Choroid plexus epithelial cell (primary cell): ENCODE measurements at places on chromosomes 7 and 10.
A peak's percentile ranks its signal among the peaks of the same experiment; 100 is the strongest.

DNA sequence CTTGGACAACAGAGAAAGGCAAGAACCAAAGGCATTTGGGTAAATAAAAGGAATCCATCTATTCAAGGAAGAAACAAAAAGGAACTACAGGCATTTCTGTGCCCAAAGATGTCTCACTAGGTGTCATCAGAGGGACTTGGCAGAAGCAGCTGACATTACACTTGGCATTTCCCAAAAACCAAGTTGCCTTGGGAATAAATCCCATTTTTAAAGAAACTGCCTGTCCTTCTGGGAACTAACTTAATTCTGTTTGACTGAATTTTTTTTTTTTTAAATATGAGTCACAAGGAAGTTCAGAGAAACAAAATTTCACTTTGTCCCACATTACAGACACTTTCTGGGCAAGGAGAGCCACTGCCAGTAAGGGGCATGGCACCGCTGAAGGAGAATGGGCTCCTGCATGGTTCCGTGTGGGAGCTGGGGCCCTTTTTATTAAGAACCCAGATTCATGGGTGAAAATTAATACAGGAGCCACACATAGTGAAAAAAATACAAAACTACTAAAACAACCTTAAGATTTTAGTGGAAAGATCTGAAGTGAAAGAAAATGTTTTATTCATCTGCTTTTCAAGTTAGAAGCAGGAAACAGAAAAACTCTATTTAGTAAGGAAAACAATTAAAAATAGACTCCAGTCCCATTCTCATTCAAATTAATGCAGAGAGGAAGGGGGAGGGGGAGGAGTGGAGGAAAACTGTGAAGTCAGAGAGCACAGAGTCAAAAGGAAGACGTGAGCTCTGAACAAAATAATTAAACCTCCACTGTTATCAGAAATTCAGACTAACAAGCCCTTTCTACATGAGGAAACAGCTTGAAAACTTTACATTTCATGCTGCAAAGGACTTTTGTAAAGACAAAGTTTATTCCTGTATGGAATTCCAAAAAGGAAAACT, 118.4 kb upstream of the PDLIM1 start:
- no peak for DNase-seq

- DNase-seq: peak; percentile 95
Measured at GRCh38 chr7:149873074-149873969, at the start of gene ATP6V0E2. ATP6V0E2 (plus strand) TSS chr7:149873969; CDS start chr7:149874066, 97 bp downstream.

- no peak for DNase-seq
Measured at GRCh38 chr7:20438694-20439376, 108.1 kb downstream of the ITGB8 start.

- DNase-seq: no peak
Measured at GRCh38 chr10:18450298-18450697, 201.1 kb downstream of the NSUN6 start.

DNA sequence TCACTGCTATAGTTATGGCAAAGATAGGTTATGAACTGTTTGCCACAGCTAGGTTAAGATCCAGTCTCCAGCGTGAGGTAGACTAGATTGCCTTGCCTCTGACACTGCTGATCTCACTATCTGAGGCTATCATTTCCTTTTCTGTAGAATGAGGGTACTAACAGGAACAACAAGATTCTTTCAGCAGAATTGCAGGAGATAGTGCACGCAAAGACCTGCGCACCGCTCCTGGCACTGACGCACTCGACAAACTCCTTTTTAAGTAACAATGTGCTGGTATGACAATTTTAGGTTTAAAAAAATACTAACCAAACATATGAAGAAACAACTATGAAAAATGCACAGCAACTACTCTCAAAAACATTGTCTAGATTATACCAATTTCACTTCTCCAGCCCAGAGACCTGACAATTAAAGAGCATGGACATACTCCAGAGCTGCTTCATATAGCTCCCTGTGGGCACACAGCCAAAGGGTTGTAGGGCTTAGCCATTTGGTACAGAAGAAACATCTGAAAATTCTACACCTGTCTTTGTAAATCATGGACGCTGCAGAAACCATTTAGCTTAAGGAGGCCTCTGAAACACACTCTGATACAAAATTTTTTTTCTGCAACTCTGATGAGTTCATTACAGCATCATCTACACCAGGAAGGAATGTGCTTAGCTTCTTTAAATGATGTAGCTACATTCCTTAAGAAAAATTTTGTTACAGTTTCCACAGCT, 7.8 kb downstream of the ADAM12 start:
- DNase-seq: no peak

DNA sequence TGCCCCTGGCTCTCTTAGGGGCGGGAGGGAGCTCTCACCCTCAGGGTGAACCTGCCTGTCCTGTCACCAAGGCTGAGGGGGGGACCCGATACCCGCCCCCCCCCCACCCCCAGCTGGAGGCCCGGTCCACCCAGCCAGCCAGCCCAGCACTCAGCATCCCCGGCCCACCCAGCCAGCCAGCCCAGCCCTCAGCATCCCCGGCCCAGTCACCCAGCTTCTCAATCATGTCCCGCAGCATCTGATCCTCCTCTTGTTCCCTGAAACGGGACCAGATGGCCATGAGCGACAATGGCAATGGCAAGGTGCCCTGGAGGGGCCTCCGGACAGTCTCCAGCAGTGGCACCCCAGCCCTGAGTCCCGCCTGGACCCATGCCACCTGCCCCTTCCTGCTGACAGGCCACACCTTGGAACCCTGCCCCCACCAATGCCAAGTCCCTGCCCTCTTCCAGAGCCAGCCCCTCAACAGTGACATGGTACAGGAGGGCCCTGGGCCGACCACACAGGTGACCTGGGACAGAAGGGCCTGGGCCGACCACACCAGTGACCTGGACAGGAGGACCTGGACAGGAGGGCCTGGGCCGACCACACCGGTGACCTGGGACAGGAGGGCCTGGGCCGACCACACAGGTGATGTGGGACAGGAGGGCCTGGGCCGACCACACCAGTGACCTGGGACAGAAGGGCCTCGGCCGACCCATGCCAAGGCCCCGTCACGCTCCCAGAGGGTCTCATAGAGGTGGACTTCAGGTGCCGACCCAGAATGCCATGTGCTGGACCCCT, 24.2 kb downstream of the MICALL2 start:
- no peak for DNase-seq

- no peak for DNase-seq
Measured at GRCh38 chr10:113320211-113320610, 232.6 kb upstream of the HABP2 start.

GRCh38 chr7:77532247-77532646, 4.8 kb upstream of the PTPN12 start:
- no peak for DNase-seq

- DNase-seq: no peak
Measured at GRCh38 chr7:149824748-149825566, 13.2 kb upstream of the ZNF862 start.

- peak; percentile 39 for DNase-seq
Measured at GRCh38 chr10:12041766-12042408, 722 bp downstream of the UPF2 start.

- no peak for DNase-seq
Measured at GRCh38 chr10:48913674-48914073, 26.0 kb downstream of the LRRC18 start.

DNA sequence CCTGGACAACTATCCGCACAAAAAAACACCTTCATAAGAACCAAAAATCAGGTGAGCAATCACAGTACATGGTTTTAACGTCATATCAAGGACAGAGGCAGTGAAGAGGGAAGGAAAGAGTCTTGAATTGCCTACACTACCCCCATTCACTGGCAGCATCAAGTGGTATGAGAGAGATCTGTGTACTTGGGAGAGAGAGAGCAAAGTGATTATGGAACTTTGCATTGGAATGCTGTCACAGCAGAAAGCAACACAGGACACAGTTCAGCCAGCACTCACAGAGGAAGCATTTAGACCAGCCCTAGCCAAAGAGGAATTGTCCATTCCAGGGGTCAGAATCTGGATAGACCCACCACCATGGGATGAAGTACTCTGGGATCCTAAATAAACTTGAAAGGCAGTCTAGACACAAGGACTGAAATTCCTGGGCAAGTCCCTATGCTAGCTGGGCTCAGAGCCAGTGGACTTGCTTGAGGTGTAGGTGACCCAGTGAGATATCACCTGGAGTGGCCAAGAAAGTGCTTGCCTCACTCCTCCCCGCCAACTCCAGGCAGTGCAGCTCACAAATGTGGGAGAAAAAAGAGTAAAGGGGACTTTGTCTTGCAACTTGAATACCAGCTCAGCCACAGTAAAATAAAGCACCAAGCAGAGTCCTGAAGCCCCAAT, 30.5 kb upstream of the SFTPD start:
- DNase-seq: no peak

DNA sequence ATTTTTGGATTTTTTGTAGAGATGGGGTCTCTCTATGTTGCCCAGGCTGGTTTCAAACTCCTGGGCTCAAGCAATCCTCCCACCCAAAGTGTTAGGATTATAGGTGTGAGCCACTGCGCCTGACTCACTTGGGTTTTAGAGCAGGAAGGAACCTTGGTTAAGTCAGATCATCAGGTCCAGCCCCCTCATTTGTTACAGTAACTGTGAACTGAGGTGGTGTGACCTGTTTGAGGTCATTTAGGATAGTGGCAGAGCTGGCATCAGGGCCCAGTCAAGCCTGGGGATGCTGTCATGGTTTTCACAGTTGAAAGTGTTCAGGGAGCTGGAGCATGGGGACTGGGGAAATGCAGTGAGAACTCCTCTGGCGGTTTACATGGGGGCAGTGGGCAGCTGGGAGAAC, 159.6 kb downstream of the TAX1BP1 start:
- DNase-seq: no peak

- no peak for DNase-seq
Measured at GRCh38 chr10:64750672-64751071, 1229.5 kb downstream of the REEP3 start.

DNA sequence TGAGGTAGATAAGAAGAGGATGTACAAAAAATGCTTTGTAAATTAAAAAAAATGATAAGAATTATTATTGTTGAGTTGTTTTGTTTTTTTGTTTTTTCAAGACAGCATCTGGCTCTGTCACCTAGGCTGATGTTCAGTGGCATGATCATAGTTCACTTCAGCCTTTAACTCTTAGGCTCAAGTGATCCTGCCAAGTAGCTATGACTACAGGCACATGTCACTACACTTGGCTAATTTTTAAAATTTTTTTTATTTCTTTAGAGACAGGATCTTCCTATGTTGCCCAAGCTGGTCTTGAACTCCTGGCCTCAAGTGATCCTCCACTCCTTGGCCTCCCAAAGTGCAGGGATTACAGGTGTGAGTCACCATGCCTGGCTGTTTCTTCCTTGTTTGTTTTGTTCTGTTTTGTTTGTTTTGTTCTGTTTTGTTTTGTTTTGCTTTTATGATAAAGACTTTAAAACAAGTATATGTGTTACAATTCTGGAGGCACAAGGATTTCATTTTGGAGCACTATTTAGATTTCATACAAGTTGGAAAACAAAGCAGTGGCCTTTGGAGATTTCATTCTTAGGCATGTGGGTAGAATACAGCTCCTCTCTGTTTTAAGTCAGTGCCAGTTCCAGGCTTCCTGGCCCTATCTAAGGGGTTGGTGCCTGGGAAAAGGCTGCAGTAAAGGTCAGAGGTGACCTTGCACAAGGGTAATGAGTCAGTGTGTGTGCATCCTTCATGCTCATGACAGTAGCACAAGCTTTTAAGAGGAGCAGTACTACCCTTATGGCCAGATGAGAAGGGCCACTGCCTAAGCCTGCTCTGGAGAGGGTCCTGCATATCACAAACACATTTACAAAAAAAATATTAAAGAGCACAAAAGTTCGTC, 17.9 kb downstream of the FGFBP3 start:
- peak; percentile 88 for DNase-seq
